ENCODE measurements at places on chromosomes 1 and 21. TPM values are rescaled to one million over a fixed set of nuclear protein-coding genes. Genes with fewer than 3 reads are reported as not detected.

DNA sequence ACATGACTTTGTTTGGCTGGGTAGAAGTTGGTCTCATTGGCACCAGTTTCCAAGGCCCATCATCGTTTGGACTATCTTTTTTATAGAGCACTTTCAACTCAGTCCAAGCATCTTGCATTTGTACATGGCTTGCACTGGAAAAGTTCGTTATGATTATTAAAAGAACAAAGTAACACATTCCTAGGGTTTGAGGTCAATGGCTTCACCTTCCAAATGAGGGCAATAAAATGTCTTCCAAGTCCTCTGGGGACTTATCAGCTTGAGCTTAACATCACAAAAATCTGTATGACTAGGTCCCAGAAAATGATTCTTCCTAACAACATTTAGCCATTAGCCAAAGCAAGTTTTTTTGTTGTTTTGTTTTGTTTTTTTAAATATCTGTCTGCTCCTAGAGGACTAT, 610.8 kb downstream of the LMO4 start:
- DNase-seq = no peak

- peak; percentile 72 for DNase-seq
These were observed 1047.6 kb upstream of the ADGRL4 start for GRCh38 chr1:80054129-80054528.

DNA sequence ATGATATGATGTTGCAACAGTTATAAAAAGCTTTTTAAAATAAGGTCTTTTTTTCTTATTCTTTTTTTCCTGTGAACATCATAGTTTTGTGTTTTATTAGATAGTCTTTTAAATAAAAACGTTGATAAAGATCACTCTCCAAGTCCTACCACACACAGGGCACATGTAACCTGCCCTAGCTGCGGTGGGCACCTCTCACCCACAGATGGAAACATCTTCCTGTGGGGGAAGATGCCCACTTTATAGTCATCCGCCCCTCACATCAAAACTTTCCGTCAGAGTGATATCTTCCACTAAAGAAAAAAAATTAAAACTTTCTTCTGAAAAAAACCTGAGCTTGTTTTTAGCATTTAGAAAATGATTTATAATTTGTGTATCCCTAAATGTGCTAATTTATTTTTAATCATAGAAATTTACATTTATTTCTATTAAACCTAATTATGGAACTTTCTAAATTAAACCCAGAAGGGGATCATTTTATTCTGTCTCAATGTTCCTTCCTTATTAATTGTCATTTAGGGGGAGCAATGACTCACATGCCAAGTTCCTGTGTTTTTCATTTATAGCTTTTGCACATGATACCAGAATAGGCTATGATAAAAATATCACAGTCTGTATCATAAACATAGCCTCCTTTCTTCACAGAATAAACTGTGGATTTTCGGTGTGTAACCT, 24.7 kb downstream of the TNFRSF9 start:
- no peak for DNase-seq

DNA sequence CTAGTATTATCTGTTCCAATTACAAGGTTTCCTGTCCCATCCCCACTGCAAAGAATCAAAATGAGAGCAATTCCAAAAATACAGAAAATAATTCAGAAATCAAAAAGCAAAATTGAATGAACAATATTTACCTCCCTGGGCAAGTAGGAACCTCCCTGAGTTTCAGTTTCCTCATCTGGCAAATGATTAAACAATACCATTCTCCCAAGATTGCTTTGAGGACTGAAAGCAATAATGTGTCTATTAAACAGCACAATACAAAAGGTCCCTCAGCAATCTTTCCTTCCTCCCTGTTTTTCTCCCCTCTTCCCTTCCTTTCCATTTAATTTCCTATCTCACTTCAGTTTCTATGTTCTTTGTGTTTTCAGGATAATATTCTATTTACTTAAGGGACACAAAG, 171.0 kb downstream of the ZC3H11B start:
- DNase-seq = no peak

The TMIGD3 gene
- total RNA-seq = not detected

The AGBL4 gene
- not detected for total RNA-seq

The MAGOH gene
- 60.0 TPM for total RNA-seq

The DMRTA2 gene
- 24.9 TPM for total RNA-seq

The MFSD2A gene
- 12.8 TPM for total RNA-seq

The LINGO4 gene
- not detected for total RNA-seq

The USH2A gene
- not detected for total RNA-seq

All from Daoy (cell line).